MCF 10A (cell line): ENCODE measurements at places on chromosomes 12 and 14.

DNA sequence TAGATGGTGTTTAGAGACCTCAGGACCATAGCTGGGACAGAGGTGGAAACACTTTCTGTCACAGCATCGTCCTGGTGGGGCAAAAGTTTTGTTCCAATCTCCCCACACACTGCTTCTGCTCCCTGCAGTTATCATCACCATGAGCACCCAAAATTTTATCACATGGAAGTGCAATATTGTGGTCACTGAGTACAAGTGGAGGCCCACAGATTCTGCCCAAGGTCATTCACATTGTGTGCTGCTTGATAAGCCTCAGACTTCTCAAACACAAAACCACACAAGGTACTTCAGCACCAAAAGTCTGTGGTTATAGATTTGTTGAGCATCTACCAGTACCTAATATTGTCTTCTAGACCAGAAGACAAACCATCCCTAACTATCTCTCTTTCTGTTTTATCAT, 554 bp upstream of the KRT77 start:
- no peak for DNase-seq

DNA sequence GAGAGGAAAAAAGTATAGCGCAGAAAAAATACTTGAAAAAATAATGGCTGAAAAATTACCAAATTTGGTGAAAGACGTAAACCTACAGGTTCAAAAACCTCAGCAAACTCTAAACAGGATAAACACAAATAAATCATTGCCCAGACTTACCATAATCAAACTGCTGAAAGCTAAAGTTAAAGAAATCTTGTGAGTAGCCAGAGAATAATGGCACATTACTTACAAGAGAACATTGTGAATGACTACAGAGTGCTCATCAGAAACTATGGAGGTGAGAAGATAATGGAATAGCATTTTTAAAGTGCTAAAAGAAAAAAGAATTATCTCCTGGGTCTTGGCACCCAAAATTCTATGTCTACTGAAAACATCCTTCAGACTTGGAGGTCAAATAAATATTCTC, 36.0 kb downstream of the ATF1 start:
- no peak for DNase-seq

GRCh38 chr12:92109613-92110012, 36.0 kb downstream of the BTG1 start:
- no peak for DNase-seq

- DNase-seq, result peak; percentile 47
Measured at GRCh38 chr14:86013641-86014040, 483.7 kb downstream of the FLRT2 start.

GRCh38 chr12:84757978-84758377, 154.6 kb downstream of the SLC6A15 start:
- peak; percentile 35 for DNase-seq

GRCh38 chr14:51360592-51360991, 120.5 kb downstream of the TMX1 start:
- no peak for DNase-seq

DNA sequence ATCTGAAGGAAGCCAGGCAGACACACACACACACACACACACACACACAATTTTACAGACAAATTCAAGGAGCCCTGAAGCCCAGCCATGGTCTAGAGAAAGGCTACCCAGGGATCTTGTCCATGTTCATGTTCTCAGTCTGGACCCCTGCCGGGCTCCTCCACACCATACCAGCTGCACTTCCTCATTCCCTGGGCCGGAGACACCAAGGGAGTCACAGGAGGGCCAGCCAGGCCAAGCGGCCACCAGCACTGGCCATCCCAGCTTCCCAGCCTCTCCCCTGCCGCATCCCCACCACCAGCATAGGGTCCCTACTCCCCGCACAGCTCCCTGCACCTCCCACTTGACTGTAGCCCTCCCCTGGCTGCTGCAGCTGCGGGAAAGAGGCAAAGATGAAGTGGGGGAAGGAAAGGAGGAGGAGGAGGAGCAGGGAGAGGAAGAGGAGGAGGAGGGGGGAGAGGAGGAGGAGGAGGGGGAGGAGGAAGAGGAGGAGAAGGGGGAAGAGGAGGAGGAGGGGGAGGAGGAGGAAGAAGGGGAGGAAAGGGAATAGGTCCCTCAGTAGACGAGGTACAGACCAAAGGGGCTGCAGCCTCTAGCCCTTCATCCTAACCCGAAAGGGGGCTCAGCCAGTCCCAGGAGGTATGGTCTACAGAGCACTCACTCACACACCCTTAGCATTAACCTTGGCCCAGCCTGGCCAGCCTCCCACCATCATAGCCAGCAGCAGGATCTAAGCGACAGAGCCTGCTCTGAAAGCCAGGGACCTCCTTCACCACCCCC, 293.2 kb downstream of the DPF3 start:
- no peak for DNase-seq

DNA sequence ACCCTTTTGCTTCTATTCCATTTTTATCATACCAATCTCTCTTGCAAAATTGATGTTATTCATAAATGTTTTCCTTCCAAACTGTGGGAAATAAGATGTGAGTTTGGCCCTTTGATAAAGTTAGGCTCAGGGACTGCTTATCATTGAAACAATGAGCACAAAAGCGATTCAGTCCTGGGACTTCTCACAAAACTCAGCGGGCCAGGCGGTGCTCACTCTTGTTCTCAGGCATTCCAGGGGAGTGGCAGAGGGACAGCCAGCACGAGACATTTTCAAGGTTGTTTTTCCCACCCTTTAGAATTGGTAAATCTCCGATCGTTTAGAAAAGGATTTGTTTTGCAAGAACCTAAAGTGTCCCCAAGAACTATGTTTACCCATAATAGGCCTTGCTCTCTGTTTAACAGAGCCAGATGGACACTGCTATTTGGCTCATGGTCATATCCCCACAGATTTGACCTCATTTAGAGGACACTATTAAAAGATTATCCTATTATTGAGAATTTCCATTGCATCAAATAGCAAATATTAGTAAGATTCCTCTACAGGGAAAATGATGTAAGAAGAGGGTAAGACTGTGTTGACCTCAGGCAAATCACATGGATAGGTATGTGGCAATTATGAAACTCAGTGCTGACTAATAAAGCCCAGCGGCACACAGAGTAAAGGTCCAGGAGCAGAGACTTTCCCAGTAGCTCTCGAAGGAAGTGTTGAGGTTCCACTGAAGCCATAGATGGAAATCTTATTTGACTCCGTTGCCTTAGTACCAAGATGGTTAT, 102.7 kb upstream of the USP44 start:
- DNase-seq, result peak; percentile 91

DNA sequence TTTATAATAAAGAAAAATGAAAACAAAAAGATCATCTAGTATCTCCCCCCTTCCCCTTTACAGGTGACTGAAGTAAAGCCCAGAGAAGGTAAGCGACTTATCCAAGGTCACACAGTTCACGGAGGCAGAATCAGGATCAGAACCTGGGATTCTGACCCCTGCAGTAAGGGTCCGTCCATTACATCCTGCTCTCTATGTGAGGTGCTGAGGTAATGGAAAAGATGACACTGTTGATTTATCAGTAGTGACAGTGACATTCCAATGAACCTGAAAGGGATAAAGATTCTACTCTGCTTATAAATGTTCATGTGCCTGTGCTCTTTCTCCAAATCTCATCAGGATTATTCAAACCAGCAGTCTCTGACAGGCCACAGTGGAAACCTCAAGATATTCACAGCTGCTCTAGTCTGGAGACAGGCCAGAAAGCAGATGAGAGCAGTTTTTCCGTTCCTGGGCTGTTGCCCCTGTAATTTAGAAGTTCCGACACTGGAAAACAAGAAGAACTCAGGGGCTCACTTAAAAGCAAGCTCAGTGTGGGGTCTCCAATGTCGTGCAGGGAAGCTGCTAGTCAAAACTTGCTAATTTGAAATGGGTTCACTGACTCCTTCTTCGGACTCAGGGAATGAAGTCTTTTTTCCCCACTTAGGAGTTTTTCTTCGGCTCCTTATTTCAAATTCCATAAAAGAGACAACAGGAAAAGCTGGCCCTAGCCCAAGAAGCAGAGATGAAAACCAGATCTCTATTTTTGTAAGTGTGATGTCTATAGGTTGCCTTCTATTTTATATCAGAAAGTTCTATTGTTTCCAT, 131.8 kb upstream of the EEA1 start:
- DNase-seq, result no peak

DNA sequence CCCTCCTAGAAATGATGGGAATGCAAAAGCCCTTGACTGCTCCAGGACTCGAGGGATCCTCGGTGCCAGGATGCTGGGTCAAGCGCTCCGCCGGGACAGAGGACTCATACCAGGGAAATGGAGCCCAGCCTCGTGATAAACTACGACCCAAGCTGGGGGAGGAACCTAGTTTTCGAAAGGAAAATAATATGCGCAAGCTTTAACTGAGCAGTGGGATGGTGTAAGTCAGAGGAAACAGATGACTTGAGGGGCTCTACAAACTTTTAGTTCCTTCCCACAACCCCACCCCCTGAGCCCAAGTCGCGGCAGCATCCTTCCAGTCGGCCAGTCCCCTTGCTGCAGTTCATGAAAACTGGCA, 654 bp upstream of the SUPT16H start:
- no peak for DNase-seq

GRCh38 chr14:91311284-91311662, 66.8 kb upstream of the GPR68 start:
- DNase-seq, result no peak

DNA sequence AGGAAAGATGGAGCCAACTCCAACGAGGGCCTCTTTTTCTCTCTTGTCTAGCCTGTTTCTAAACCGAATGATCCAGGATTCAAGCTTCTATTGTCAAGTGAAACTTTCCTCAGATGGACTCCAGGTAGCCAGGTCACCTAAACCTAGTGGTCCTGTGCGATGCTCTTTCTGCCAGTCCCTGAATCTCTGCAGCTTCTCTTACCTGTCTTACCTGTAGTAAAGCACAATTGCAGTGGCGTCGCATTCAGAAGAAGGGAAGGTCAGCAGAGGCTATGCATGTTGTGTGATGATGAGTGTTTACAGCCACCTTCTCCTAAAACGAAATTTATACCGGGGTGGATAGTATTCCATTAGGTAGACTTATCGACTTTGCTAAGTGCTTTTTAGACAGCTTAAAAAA, 47.4 kb upstream of the TRAF3 start:
- DNase-seq, result no peak

DNA sequence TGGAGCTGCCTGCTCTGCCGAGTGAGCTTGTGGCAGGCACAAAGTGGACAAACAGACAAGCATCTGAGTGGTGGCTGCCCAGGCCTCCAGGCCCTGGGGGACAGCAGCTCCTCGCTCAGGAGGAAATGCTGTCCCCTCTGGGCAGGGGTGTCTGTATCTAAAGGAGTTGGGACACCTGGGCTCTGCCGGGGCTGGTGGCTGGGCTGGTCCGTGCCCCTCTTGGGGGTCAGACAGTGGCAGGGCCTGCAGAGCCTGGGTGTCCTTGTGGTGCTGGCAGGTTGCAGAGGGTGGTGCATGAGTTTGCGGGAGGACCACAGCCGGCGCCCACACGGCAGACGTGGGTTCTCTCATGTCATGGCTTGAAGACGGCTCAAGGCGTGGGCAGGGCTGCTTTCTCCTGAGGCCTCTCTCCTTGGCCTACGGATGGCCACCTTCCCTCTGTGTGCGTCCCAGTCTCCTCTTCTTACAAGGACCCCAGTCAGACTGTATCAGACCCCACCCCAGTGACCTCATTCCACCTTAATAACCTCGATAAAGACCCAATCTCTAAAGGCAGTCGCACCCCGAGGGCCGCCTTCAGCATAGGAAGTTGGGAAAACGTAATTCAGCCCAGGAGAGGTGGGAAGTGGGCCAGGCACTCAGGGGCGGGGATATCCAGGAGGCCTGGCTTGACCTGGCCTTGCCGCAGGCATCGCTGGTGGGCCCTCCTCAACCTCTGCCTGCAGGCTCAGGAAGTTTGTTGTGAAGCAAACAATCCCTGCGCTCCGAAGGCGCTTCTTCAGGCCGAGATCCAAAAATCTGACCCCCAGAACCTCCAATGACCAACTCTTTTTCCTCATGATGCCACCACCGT, 110.0 kb downstream of the KIF26A start:
- no peak for DNase-seq

DNA sequence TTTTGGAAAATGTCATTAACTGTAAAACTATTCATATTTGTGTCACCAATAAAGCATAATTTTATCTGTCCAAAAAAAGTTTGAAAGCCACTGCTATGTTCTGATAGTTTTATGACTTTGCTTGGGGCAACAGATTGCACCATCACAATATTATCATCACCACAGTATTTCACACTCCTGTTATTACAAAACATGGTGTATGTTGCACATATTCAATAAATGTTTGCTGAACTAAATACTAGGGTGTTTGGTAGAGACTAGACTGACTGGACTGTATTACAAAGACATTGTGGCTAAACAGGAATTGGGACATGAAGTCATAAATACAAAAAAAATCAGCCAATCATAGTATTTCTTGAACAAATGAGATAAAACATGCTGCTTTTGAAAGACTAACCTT, 55.1 kb downstream of the PAWR start:
- DNase-seq, result peak; percentile 84
